Stimulated activated CD8-positive, alpha-beta memory T cell treated with anti-CD3 and anti-CD28 coated beads, Interleukin-4, amount 100 ng/mL, for 1 hour (primary cell): ENCODE measurements at places on chromosomes 11 and 22.

- DNase-seq, result no peak
Measured at GRCh38 chr11:122105044-122105758, 10.8 kb downstream of the BLID start.

GRCh38 chr11:24708616-24709015 lies 211.8 kb downstream of the LUZP2 start:
- DNase-seq, result no peak

GRCh38 chr11:131829725-131830124 lies 459.3 kb downstream of the NTM start:
- DNase-seq, result no peak

DNA sequence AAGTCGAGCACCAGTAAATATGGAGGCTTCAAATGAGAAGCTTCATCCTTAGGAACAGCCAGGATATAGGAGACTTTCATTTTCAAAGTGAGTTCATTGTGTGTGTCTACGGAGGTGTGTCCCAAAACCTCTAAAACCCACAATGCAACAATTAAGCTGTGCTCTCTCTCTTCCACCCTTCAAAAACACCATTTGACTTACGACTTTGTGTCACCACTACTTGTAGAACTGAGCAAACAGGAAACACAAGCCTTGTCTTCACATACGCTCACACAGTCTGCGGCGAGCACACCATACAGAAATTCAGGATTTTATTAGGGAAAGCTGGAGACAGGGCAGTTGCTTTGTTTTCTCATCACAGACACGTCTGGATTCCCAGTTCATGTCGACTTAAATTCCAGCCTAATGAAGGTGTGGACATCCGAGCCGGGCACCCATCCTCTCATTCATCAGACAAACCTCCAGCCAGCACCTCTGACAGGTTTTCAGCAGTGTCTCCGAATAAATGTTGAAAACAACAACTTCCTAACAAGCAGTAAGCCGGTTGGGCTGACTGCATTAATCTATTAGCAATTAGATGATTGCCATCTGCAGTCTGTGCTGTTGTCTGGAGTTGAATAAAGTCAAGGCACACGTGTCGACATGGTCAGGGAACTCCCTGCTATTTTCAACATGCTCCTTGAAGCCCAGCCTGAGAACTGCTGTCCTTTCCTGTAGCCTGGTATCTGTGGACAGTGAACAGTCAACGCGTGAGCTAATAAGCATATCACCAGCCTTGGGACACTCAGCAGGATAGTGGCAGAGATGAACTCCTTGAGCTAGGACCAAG lies 1411.1 kb downstream of the BRD1 start:
- no peak for DNase-seq

DNA sequence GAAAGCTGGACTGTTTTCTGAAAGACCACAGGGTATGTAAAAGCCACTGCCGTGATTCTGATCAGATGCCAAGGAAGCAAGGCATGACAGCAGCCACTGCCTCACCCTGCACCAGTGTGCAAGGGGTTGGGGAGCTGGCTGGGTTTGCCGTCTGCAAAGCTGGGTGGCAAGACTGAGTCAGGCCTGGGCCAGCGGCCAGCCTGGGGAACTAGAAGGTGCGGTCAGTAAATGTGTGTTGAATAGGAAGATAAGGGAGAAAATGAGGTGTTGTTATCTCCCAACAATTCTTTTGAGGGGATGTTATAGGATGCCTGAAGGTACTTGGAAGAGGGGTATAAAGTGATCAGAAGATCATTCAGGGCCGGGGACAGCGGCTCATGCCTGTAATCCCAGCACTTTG lies 8.0 kb downstream of the VSTM5 start:
- DNase-seq, result no peak

- DNase-seq, result no peak
Measured at GRCh38 chr22:29325785-29326315, 10.4 kb upstream of the RASL10A start.

DNA sequence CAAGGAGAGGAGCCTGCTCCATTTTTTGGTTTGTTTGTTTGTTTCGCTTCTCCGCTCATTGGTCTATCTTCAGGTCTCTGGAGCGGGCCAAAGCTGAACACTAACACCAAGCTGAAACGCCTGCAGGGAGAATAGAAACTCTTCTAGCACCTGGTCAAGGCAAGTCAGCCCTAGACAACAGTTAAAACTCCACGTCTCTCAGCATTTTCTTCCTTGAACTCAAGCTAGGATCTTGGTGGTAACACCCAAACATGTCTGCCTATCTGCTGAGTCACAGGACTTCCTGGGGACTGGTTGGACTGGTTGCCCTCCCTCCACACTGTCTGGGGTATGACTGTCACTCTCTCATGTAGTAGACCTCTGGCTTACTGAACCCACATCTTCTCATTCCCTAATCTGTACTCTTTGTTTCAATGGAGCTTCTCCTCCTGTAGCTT lies 23.9 kb upstream of the RBFOX2 start:
- no peak for DNase-seq

GRCh38 chr11:10243896-10244575 lies 50.0 kb downstream of the SBF2 start:
- DNase-seq, result no peak

- DNase-seq, result no peak
Measured at GRCh38 chr11:73004088-73004487, 138.0 kb downstream of the FCHSD2 start.

DNA sequence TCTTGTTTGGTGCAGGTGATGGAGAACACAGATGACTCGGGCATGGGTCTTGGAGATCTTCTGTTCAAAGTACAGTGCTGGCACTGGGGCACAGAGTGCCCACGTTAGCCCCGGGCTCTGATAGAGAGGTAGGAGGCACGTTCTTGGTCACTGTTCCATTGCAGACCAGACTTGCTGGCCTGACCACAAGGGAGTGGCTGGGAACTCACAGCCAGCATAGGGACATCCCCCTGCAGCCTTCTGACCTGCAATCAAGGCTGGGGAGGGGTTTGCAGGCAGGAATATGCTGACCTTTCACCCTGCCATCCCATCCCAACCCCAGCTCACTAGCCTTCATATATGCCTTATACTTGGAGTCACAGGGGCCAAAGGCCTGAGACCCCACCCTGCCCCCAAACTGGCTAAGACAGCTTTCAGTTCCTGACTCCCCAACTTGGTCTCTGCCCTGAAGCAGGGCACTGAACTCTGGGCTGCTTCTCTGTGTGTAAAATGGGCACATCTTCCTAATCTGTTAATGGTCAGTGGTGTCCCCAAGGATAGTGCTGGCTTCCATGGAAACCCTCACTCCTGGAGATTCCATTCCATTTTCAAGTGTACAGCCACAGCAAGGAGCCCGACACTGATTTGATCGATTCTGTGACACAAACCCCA lies 4.6 kb downstream of the MRPL49 start:
- DNase-seq, result no peak
